Glomerular endothelial cell (primary cell): ENCODE measurements at places on chromosomes 1 and 21. TPM values are rescaled to one million over a fixed set of nuclear protein-coding genes. Genes with fewer than 3 reads are reported as not detected.

DCAF8 gene
- total RNA-seq = 59.4 and 84.9 TPM in 2 replicates

ZBTB8B gene
- not detected in 2 replicates for total RNA-seq

CHTOP gene
- total RNA-seq = 28.3 and 43.9 TPM in 2 replicates

- no peak for DNase-seq
These were observed 101.9 kb downstream of the RAVER2 start for GRCh38 chr1:64846573-64847430.

- no peak for DNase-seq
These were observed 8.6 kb downstream of the FNDC5 start for GRCh38 chr1:32861904-32862695.

- no peak for DNase-seq
These were observed 13.1 kb downstream of the KRTAP13-1 start for GRCh38 chr21:30408782-30409494.

DNA sequence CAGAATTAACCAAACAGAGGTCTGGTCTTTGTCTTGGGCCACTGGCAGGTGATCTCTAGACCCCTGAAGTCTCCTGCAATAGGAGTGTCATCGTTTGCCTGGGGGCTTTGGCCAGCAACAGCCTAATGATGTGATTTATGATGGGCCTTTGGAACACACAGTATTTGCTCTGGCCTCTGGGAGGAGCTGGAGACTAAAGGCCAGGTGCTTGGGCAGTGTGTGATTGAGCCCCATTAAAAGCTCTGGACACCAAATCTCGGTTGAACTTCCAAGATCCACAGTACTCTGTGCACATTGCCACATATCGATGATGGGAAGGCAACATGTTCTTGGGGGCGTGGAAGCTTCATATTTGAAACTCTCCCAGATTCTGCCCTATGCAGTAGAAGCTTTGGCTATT, 32.0 kb upstream of the TLR5 start:
- no peak for DNase-seq

DNA sequence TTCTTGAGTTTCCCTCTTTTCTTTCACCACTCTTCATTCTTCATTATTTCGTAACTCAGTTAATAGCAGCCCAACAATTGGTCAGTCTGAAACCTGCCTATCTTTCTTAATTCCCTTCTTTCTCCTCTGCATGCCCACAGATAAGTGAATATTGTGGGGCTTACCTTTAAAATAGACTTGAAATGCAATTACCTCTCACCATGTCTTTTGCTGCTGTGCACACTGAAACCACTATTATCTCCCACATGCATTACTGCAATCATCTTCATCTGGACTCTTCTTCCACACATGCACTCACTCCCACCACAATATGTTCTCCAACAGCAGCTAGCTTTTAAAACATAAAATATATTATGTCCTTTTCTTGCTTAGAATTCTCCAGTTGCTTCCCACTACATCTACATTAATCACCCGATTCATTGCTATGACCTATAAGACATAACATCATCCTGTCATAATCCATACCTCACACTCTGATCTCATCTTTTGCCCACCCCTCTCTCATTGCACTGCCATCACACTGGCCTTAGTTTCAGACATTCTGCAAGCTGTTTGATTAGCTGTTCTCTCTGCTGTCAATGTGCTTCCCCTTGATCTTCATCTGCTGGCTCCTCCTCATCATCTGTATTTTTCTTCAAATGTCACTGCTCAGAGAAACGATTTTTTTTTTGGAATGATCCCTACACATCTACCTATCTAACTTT, 304.8 kb downstream of the PTPRC start:
- no peak for DNase-seq

GRCh38 chr21:38386967-38387366, 111.3 kb downstream of the ERG start:
- DNase-seq = no peak

DNA sequence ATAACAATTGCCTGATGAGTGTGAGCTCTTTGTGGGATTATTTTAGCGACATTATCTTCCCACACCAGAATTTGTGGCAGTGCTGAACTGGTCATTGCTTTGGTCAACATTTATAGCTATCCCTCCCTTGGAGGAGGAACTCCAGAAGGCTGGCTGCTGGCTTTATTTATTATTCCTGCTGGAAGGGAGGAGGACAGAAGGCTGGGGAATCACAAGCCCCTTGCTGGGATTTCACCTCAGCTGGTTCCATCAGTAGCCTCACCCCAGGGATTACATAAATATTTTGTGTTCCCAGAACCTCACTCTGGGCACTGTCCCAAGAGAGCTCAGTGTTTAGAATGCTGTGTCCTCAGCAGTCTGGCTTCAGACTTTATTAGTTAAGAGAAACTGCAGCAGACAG, 102.8 kb upstream of the C1orf21 start:
- DNase-seq = no peak
